Kidney epithelial cell (primary cell): ENCODE measurements at places on chromosomes 5 and 9. TPM values are rescaled to one million over a fixed set of nuclear protein-coding genes. Genes with fewer than 3 reads are reported as not detected.
A peak's percentile ranks its signal among the peaks of the same experiment; 100 is the strongest.

DNA sequence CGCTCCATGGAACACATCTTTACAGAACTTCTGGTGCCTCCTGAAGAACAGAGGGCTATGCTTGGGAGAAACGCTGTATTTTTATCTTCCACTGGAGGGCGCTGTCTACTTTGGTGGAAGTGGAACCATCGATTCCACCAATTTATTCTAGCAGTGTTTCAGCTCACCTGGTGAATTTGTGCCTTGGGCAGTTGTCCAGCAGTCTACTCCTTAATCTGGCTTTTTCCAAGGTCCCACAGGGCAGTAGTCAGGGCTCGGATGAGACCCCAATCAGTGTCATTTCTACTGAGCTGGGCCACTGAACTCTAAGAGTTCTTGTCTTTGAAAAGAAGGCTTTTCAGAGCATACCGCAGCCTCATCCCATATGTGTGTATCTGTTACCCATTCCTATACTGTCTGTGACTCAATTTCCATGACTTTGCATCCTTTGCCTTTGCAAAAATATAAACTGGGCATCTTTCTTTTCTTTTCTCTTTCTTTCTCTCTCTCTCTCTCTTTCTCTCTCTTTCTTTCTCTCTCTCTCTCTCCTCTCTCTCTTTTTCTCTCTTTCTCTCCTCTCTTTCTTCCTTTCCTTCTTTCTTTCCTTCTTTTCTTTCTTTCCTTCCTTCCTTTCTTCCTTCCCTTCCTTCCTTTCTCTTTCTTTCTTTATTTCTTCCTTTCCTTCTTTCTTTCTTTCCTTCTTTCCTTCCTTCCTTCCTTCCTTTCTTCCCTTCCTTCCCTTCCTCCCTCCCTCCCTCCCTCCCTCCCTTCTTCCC lies 138.4 kb upstream of the ZNF618 start:
- DNase-seq, result peak; percentile 10

DNA sequence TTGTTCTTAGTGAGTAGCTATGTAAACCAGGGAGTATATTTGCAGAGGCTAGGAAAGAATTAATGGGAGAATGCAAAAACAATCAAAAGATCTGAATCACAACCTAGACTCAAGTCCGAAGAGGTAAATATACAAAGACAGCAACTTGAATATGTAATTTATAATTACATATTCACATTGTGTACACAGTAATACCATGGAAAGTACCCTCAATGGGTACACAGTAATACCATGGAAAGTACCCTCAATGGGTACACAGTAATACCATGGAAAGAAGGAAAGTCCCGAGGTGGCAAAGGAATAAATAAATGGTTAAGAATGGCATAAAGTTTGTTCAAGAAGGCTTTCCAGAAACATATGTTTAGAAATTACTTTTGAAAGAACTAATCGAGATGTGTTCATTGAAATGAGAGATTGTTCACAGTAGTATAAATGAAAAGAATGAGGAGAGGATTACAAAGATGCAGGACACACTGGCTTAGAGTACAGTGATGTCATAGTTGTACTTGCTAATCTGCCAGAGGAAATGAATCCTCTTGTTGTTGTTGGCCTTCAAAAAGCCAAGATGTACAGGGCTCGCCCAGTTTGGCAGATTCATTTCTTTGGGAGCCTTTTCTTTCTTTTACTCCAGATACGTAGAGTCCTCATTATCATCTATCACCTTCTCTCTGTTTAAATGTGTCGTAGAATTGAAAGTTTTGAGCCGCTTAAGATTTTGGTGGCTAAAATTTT lies 116.0 kb downstream of the UNC13B start:
- no peak for DNase-seq

DNA sequence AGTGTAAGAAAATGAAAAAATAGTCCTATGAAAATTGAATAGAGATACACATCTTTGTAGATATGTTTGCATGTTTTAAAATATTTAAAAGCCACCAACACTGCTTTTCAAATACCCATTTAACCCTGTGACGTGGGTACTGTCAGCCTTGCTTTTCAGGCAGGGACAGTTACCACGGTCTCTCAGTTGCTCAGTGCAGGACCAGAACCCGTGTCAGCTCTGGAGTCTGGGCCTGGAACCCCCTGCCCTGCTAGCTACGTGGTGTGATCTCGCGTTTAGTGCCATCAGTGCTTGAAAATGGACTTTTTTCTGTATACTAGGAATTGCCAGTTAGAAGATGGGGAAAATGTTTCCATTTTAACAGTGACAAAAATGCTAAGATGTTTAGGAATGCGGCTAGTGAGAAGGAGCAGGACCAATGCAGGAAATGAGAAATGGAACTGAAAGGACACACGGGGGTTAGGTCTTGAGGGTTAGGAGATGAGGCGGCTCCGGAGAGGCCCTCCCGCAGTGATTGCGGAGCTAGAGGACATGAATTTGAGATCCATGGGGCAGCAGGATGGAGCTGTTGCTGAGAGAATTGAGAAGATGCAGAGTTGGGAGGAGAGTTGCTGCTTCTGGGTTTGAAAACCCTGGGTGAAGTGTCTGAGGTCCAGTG lies 13.7 kb downstream of the RNU6ATAC start:
- no peak for DNase-seq

DNA sequence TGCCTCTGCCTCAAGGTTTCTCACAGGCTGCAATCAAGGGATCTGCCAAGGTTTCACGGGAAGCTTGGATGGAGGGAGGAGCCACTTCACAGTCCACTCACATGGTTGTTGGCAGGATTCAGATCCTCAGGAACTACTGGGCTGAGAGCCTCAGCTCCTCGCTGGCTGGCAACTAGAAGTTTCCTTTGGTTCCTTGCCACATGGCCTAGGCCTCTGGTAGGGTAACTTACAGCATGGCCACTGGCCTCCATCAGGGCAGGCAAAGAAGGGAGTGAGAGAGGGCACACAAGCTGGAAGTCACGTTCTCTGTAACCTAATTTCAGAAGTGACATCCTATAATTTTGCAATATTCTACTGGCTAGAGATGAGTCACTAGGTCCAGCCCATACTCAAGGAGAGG lies 32.2 kb downstream of the SPOCK1 start:
- DNase-seq, result no peak

- DNase-seq, result no peak
Measured at GRCh38 chr9:23822261-23823169, 3.5 kb downstream of the ELAVL2 start.

DNA sequence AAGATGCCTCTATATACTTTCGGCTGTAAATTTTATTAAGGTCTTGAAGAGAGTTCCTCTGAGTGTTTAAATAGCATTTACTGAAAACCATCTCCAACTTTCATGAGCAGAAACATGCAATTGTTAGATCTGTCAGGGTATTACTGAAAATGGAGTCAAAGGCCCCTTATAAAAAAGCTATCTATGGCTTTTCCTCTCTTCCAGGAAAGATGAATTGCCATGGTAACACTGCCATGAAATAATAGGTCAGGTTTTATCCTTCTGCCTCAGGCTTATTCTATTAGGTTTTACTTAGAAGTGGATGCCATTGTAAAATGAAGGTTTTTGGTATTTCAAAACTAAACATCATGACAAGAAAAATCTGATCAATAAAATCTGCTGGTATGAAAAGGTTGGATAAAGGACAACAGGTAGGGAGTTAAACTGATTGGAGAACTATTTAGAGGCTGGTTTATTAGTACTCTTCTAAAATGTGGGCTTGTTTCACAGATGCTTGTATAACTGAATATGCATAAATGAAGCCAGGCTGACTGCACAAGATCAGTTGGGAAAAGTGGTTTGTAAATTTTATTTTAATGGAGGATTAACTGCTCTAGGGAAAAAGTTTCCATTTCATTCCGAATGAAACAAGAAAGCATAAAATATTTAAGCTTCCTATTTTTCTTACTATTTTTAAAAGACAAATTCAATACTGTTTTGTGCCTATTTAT lies 135.5 kb downstream of the RAB3C start:
- no peak for DNase-seq

GRCh38 chr9:131194762-131195161 lies 69.4 kb downstream of the NUP214 start:
- no peak for DNase-seq

DNA sequence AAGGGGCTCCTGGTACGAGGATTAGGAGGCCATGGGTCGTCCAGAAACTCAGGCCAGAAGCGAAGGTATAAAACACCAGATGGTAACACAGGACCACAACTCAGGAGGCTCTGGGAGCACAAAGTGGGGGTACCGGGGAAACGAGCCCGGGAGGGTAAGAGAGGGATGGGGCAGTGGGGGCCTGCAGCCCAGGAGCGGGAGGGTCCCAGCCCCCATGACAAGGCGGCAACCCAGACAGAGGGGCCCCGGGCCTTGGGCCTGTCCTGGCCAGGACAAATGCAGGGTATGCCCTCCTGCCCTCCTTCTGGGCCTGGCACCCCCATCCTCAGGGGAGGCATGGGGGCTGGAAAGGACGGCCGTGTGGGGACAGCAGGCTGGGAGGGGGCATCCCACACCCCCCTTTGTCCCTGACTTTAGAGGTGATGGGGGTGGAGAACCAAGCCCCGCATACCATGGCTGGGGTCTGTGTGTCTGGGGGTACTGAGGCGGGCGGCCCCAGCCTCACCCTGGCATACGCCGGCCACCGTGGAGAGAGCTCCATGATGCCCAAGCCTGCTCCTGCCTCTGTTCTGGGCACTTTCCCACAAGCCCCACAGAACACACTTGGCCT lies 47.0 kb upstream of the EXOC3 start:
- DNase-seq, result no peak

GRCh38 chr5:81212211-81212751 lies 20.8 kb upstream of the CKMT2 start:
- peak; percentile 16 for DNase-seq

DNA sequence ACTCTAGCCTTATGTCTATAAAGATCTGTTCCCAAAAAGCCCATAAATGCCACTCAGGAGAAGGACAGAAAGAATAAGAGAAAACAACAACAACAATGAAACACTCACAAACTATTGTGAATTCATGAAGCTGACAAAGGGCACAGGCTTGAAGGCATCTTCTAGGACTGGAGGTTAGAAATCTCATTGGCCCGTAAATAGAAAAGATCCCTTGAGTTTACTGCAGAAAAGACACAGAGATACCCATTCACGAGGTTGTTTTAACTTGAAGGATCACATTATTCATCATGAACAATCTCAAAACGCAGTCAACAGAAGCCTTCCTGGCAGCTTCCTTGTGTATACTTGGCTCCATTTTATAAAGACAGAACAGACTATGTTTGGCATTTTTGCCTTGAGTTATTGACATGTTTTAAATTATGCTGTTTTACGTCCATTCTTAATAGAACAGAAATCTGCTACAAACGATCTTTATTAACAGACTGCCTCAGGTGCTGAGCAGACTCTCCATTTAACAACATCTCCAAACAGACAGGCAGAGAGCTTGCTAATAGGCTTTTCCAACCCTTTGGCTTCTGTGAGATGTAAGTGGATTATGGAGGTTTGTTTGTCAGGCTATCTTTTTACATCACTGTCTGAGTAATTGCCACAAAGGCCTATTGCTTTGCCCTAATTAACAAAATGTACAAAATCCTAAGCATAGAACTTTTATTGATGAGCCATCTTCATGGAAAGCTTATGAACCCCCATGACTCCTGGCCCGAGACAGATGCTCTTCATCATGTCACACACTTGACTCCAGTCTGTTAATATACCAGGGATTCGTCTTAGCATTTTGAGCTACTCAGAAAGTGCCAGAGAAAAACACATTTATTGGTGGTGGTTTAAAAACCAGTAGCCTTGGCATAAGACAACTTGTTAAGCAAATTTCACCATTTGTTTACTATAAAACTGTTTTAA lies 735.3 kb upstream of the ZNF608 start:
- DNase-seq, result no peak

DNA sequence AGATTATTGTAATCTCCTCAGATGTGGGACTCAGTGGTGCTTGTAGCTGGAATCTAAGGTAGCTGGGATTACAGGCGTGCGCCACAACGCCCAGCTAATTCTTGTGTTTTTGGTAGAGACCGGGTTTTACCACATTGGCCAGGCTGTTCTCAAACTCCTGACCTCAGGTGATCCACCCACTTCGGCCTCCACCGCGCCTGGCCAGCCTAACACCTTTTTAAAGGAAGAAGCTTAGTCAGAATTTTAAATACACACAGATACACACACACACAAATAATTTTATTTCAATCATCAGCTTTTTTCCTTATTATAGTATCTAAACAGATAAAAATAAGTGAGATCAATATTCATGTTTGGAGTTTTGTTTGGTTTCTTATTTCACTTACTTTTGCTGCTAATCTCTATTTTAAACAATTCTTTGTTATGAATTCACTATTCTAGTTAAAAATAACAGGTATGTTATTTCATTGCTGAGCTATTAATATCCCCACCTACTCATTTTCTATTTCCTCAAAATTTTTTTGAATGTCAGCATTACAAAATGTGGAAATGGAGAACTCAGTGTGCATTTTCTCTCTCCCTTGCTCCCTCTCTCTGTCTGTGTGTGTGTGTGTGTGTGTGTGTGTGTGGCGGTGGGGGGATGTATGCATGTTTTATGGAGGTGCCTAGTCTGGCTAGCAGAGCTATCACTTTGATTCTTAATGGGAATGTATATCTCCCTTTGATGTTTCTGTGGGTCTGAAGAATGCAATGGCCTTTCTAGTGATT lies 960.6 kb upstream of the DMAC1 start:
- no peak for DNase-seq

DNA sequence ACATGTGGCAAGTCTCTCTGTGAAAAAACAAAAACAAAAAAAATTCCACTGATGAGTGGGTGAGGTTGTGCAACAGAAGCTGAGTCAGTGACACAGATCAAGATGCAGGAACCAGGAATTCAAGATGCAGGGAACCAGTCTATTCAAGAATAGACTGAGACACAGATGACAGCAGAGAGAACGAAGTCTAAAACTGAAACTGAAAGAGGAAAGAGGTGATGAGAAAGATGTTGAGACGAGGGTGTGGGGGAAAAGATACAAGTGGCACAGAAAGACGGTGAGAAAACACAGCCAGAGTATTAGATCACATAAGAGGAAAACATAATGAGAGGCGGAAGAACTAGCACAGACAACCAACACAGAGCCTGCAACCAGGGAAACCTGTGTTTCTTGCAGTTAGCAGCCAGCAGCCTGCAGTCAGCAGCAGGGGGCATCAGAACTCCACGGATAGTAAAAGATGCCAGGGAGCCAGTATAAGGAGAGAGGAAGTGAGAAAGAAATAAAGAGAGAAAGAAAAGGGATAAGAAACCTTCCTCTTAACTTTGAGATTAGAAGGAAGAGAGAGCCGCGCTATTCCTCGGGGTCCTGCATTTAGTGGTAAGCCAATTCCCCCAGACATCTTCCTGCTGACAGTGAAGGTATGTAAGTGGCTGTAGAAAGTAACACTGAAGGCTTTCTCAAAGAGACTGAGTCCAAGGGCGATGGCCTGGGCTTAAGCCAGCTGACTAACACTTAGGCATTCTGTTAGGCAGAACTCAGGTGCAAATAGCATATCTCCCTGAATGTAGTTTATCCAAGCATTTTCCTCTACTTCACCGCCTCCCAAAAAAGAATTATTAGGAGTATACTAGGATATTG lies 79.0 kb downstream of the TLR4 start:
- DNase-seq, result peak; percentile 35

- no peak for DNase-seq
Measured at GRCh38 chr5:32017692-32018367, 156.3 kb downstream of the GOLPH3 start.

- no peak for DNase-seq
Measured at GRCh38 chr5:117860550-117860949, 1127.8 kb downstream of the DTWD2 start.

The GARIN3 gene
- not detected in 2 replicates for total RNA-seq

The CTSV gene
- 3.1 TPM in 2 replicates for total RNA-seq
